ENCODE measurements at places on chromosomes 2 and 18.

GRCh38 chr2:43030551-43031307 lies 195.7 kb downstream of the ZFP36L2 start:
- no peak for DNase-seq

GRCh38 chr2:38751596-38752410 lies 642 bp upstream of the SRSF7 start:
- DNase-seq = no peak

GRCh38 chr2:67792681-67793091 lies 270.1 kb downstream of the C1D start:
- no peak for DNase-seq

- DNase-seq = no peak
Measured at GRCh38 chr18:70384181-70384790, 95.4 kb downstream of the SOCS6 start.

DNA sequence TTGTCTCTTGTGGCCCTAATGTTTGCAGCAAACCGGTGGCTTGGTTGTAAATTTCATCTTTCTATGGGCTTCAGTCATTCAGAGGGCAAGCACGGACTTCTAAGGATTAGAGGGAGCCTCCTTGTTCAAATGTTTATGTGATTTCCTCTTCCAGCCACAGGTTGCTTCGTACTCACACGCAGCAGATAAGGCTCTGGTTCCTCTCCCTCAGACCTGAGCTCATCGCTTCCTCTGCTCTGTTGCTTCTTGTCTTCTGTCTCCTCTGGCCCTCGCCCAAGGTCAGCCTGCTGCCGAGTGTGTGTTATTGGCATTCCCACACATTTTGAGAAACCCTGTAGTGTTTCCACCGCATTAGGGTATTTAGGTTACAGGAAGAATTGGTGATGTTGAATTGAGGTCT lies 44.0 kb downstream of the MYL12B start:
- no peak for DNase-seq

DNA sequence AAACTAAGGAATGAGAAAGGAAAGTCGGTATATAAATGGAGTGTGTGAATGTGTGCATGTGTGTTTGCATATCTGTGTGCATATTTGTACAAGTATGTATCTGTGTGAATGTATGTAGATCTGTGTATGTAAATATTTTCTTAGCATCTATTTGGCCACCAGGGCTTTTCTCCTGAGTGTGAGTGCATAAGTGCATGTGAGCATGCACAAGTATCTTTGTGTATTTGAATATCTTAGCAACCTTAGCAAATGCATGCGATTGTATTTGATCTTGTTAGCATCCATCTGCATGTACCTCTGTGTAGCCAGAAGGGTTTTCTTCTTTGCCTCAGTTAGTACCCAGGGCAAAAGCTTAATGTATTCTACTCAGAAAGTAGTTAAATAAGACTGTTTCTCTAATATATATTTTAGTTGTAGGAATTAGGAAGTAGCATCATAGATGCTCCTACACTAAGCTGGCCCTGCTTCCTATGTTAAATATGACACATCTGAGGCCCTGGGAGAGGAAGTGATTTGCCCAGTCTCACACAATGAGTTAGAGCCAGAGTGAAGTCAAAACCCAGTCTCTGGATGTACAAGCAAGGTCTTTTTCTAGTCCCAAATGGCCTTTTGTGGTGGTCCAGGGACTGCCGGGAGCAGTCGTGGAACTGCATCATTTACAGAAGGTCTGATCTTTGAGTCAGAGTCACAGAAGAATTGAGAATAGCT lies 9.2 kb downstream of the FKBP1B start:
- DNase-seq = no peak

DNA sequence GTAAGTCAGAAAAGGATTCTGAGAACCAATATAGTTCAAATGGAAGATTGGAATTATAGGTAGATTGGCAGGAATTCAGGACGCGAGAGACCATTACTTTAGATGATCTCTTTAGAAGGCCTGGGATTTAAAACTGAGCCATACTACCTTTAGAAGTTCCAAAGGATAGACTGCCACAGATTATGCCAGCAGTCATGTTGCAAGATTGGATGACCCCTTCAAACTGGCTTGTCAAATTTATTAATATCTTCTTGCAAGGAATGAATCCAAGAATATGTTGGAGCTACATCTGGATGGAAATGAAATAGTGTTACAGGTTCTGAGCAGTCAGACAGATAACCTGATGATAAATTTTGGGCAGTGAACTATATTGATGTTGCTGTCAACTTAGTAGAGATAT lies 22.0 kb downstream of the BABAM2 start:
- DNase-seq = no peak

DNA sequence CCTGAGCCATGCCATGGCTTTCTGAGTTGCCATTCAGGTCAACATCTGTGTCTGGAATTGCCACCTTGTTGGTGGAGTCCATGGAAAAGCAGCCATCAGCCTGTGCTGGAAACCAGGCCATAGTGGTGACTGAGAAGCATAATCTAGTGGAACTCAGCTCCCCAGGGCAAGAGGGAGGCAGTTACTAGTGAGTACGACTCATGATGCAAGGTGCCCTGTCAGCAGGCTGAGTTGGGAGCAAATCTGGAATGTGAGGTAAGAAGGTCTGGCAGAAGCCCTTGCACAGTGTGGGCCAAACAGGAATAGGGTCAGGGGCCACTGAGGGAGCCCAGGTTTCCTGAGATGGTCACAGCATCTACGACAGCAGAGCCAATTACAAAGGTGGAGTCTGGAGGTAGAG lies 37.1 kb downstream of the SULT1C2 start:
- no peak for DNase-seq

DNA sequence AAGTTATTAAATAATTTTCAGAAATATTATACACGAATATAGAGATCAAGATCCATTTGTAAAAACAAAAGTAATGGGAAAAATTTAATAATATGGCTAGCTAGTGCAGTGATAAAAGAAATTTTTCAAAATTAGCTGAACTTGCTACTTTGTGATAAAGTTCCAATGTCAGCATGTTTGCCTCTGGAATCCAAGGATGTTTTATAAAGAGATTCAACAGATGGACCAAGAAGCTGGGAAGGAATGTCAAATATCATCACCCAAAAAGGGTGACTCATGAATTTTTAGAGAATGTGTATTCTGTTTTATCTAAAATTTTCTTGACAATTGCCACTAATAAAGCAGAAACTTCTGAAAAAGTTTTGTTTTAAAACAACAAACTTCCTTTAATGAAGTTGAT lies 95.3 kb downstream of the FSIP2 start:
- no peak for DNase-seq

- DNase-seq = no peak
Measured at GRCh38 chr2:207504513-207505170, 25.1 kb upstream of the CREB1 start.

- no peak for DNase-seq
Measured at GRCh38 chr2:56177420-56178220, 6.2 kb upstream of the CCDC85A start.

- no peak for DNase-seq
Measured at GRCh38 chr2:46798998-46799698, 116.5 kb downstream of the MCFD2 start.

- no peak for DNase-seq
Measured at GRCh38 chr2:172667581-172668325, 67.9 kb upstream of the RAPGEF4 start.
